ENCODE measurements at places on chromosomes 16 and 17. TPM values are rescaled to one million over a fixed set of nuclear protein-coding genes. Genes with fewer than 3 reads are reported as not detected.

CHST6 gene
- total RNA-seq: not detected

DNA sequence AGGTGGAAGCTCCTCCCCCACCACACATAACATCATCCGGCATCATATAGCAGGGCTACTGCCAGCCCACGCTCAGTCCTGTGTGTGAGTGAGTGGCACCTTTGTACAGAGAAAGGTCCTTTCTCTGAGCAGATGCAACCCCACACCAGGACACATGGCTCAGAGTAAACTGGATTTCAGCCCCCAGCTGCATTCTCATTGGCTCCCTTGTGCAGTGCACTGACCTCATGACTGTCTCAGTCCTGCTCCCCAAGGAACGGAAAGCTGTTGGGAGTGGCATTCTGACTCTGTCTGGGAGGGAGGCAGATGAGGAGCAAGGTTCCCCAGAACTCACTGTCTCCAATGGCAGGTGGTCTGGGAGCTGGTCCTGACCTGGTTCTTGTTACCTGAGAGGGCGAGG lies 244.1 kb downstream of the PHKB start:
- no peak for DNase-seq

GPRC5C gene
- total RNA-seq: 46.5 TPM

DNA sequence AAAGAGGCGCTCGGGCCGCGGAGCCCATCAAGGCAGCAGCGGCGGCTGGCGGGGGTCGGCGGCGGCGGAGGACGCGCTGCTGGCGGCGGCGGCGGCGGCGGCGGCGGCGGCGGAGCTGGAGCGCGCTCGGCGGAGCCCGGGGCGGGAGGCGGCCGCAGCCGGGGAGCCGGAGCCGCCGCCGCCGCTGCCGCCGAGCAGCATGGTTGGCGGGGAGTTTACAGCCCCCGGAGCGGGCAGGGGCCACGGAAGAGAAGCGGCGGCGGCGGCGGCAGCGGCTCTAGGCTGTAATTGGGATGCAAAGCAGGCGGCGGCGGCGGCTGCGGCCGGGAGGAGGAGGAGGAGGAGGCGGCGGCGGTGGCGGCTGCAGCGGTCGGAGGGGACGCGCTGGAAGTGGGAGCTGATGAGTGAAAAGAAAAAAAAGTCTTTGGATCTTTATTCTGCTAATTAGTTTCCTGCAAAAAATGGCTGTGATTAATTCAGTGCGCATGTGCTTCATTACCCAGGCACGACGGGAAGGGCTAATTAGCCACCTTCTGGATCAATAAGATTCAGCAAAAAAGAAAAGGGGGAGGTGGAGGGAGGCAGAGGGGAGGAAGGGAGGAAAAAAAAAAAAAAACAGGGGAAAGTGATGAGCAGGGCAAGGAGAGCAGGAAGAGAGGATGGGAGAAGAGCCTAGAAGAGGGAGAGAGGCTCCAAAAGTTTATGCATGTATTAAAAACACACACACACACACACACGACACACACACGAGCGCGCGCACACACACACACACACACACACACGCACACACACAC lies 10.9 kb upstream of the ZFHX3 start:
- DNase-seq: no peak

EPOP gene
- 0.29 TPM for total RNA-seq

DDX52 gene
- 29.5 TPM for total RNA-seq

PABPN1L gene
- not detected for total RNA-seq

MEIOB gene
- not detected for total RNA-seq

- DNase-seq: no peak
These were observed 16.3 kb downstream of the C16orf46 start for GRCh38 chr16:81060576-81061306.

GRCh38 chr16:50121278-50121677 lies 31.8 kb upstream of the TENT4B start:
- DNase-seq: no peak

IGSF6 gene
- total RNA-seq: not detected

MILR1 gene
- total RNA-seq: not detected
